CD4-positive, alpha-beta T cell treated with Interferon alpha-2 for 1 hour (primary cell): ENCODE measurements at places on chromosomes 1 and 21.
A peak's percentile ranks its signal among the peaks of the same experiment; 100 is the strongest.

DNA sequence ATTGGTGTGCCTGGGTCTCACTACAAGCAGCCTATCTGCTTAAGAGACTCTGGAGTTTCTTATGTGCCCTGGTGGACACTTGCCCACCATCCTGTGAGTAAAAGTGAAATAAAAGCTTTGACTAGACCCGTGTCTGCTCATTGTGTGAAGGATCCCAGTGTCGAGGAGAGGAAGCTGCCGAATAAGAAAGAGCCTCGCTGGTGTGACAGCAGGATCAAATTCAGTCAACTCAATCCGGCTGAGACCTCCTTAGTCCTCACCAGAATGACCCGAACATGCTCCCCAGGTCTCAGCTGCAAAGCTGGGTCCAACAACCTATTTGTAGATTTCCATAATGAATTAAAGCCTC lies 14.8 kb downstream of the CD2 start:
- peak; percentile 35 for DNase-seq

- no peak for DNase-seq
These were observed 32.0 kb downstream of the PTAFR start for GRCh38 chr1:28144203-28145135.

DNA sequence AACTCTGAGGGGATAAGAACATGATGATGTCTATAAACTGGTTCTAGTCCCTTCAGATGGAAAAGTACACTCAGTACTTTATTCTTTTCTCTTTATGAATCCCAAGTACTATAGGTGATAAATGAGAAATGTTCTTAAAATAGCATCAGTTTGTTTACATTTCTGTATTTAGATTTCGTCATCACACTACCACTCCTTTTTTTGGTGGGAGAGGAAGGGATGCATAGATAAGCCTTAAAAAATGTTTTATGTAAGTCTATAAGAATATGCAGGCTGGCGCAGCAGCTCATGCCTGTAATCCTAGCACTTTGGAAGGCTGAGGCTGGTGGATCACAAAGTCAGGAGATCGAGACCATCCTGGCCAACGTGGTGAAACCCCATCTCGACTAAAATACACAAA lies 144.8 kb downstream of the USP25 start:
- no peak for DNase-seq

DNA sequence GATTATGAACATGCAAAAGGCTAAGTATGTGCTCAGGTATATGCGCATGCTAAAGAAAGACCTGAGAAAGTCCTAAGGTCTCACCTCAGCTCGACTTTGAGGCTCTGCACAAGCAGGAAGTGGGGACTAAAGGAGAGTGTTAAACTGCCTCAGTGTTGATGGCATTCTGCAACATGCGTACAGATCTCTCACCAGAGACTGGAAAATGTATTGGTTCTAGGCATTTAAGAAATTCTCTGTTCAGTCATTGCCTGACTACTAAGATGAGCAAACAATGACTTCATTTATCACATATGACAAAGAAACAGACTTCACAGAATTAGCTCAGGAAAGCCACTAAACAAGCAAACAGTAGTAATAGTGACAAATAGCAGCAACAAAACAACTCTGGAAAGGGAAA lies 90.8 kb downstream of the USH2A start:
- no peak for DNase-seq

GRCh38 chr1:224980181-224980580 lies 50.7 kb downstream of the DNAH14 start:
- no peak for DNase-seq

DNA sequence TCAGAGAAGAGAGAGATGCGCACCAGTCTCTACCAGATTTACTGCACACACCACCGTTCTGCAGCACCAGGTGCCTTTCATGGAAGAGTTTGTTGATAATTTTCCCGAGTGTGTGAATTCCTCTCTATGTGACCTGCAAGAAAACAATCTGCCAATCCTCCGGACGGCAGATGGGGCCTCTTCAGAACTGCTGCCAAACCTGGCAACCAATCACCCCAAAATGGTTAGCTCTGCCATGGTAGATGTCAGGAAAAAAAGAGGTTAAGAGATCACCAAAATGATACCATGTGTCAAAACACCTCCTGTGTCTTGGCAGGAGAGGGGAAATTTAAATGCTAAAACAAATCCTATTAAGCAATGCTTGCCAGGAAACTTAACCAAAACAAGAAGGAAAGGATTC lies 96.5 kb downstream of the DAB1 start:
- DNase-seq, result no peak

DNA sequence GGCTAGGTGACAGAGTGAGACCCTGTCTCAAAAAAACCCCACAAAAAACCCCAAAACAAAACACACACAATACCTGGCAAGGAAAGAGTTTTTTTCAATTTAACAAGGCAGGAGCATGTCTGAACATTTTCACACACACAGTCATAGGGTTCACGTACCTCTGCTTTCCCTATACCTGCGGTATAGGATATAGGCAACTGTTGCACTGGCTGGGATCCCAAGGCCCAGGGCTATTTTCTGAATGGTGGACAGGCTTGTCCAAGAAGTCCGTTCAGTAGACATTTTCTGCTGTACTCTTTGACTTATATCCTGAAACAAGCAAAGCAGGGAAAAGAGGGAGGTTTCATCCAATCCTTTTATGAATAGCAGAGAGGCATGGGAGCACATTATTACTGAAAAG lies 7.6 kb downstream of the TDRKH start:
- DNase-seq, result no peak

- DNase-seq, result no peak
These were observed 6.1 kb upstream of the KLF17 start for GRCh38 chr1:44112486-44112885.

- DNase-seq, result no peak
These were observed 173.9 kb downstream of the HHIPL2 start for GRCh38 chr1:222373831-222374602.

- DNase-seq, result no peak
These were observed 38.2 kb upstream of the PIGC start for GRCh38 chr1:172482044-172482443.

GRCh38 chr1:85602571-85602970 lies 22.0 kb downstream of the CCN1 start:
- DNase-seq, result no peak

DNA sequence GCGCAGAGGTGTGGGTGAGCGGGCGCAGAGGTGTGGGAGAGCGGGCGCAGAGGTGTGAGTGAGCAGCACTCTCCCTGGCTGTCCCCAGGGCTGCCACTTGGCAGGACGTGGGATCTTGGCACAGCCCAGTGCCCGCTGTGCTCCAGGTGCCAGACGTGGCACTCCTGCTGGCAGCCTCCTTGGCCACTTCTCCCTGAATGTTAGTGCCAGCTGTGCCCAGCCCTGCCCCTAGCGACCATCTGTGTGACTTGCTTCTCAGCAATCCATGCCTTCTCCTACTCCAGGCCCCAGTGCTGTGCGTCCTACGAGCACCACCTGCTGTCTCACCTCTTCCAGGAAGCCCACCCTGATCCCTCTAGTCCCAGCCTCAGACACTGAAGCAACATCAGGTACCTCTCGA lies 30.5 kb downstream of the KRTAP10-1 start:
- DNase-seq, result no peak

DNA sequence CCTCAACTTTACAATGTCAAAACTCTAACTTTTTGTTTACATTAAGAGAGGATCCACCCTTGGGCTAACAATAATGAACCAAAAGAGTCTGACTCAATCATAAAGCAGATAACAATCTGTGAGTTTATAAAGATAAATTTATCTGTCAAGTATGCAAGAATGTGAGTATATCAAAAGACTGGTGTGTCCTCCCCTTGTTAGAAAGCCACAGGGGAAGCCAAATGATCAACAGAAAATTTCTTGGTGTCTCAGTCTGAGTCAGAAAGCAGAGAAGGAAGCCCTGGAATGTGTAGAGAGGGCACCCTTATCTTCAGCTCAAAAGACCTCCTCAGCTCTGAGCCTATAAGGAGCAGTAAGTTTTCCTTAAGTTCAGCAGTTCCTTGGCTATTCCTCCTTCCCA lies 13.9 kb upstream of the PDIK1L start:
- DNase-seq, result no peak

DNA sequence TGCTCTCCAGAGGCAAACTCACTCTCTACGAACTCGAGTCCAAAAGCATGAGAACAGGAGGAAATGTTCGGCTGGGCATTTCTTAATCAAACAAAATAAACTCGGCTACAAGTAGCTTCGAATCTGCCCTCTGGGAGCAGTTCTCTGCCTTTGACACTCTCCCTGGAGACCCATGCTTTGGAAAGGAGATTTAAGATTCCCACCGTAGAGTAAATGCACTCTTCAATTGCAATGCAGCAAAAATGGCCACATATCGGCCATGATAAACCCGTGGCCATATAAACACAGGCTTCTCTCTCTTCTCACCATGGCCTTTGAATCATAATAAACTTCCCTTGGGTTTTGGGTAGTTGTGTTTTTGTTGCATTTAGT lies 215.4 kb downstream of the TOMM20 start:
- no peak for DNase-seq
